ENCODE measurements at places on chromosomes 11 and 22.
A peak's percentile ranks its signal among the peaks of the same experiment; 100 is the strongest.

DNA sequence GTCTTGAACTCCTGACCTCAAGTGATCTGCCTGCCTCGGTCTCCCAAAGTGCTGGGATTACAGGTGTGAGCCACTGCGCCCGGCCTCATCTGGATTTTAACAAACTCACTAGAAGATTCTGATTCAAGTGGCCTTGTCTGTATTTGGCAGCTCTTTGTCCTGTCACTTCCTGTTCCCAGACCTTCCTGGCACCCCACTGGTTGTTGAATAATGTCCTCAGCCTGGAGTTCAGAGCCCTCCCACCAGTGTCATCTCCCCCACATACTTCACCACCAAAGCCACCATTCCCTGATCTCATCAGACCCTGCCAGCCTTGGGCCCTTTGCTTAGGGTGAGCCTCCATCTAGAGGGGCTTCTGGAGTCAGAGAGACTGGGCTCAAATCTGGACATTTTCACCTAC is 3.3 kb downstream of the PELI3 start:
- DNase-seq = no peak

DNA sequence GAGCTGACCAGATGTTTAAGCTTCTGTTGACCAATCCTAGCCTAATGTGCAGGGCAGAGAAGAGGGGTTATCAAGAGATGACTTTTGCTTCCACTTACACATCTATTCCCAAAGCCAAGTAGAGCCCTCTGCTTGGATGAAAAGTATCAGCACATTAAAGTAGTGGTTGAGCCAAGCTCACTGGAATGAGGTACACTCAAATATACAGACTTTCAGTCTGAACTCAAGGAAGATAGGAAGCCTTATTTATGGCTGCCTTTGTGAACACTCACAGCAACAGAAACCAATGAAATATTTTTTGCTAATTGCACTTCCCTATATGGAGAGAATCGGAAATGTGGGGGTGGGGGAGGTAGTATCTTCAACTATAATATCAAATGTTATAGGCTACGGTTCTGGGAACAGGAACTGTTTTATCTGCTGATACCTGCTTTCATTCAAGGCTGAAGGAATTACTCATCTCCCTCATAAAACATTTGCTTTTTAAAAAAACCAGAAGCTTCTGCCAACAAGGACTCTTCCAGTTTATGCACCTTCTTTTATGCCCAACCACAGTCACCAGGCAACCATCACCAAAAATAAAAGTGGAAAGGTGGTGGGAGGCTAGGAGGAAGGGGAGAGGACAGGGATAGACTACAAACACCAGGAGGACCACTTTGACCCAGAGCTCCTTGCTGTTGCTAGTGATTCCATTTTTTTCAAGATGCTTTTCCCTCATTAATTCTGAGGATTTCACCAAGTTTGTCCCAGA is 91.2 kb downstream of the CLPB start:
- no peak for DNase-seq

GRCh38 chr11:119155733-119156492 is 7.1 kb downstream of the ABCG4 start:
- DNase-seq = no peak

GRCh38 chr22:47122441-47123000 is 360.1 kb downstream of the TBC1D22A start:
- no peak for DNase-seq

- no peak for DNase-seq
Observed at GRCh38 chr11:57230791-57231538, 6.1 kb downstream of the APLNR start.

DNA sequence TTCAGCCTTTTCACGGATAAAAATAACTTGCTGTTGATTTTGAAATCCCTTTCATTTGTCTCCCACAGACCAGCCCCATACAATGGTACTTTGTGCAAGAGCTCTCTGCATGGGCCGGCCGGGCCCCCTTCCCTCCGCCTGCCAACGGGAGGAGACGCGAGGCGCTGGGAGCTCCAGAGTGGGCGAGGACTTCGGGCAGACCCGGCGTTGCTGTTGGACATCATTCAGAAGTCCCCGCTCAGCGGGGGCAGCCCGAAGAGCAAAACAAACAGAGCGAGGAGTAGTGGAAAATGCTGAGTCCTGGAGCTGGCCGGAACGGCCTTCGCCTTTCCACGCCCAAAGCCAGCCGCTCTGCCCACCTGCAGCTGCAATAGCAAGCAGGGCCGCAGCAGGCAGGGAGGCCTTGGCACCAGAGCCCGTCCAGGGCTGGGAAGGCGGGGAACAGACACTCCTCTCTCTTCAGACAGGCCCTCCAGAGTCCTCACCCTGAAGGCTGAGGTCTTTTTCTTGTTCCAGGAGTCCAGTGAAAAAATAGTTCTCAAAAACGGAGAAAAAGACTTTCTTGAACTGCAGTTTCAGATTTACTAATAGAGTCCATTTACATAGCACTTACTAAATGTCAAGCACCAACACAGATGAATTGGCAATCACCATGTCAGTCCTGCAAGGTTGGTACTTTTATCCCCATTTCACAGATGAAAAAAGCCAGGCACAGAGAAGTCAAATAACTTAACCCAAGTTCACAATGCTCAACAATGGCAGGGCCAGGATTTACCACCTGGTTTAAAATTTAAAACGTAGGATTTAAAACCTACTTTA is 135.5 kb downstream of the ETS1 start:
- no peak for DNase-seq

DNA sequence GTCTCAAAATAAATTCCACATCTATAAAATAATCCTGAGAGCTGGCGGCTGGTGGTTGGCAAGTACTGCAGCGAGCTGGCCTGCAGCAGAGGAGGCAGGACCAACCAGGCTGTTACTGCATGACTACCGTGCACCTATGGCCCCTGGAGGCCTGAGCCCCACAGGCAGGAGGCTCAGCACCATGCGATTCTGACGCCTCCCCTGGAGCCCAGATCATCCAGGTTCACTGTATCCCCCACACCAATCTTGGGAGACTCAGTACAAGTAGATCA is 159.5 kb upstream of the NCAM1 start:
- DNase-seq = no peak

GRCh38 chr11:37699644-37700043 is 1101.6 kb upstream of the RAG2 start:
- DNase-seq = no peak

- DNase-seq = no peak
Observed at GRCh38 chr11:37450613-37451012, 852.6 kb upstream of the RAG2 start.

DNA sequence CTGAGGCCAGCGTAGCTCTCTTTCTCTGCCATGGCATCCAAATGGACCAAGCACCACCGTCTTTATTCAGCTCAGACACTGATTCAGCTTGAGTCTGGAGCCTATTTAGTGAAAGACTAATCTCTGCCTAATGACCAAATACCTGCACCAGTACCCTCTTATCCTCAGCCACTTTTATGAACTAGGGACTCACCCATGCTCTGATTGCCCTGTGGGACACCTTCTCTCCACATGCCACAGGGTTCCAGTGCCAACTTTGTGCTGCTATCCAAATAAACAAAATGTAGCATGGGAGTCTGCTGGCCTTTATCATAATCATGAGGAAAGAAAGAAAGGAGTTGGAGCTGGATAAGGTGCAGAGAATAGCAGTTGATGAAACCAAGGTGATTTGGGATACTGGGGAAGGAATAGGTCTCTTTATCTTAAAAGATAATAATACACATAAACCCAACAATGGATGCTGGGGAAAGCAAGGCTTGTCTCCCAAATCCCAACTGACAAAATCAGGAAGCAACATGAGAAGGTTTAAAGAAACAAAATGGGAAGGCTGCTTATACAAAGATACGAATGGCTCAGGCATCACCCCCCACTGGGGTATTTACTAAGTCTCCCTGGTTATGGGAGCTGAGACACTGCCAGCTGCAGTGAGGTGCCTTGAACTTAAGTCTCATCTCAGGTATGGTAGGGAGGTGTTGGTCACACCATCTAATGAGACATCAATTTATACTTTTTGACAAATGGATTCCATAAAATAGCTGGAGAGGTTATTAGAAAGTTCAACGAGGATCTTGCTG is 63.3 kb downstream of the SYT9 start:
- DNase-seq = no peak

DNA sequence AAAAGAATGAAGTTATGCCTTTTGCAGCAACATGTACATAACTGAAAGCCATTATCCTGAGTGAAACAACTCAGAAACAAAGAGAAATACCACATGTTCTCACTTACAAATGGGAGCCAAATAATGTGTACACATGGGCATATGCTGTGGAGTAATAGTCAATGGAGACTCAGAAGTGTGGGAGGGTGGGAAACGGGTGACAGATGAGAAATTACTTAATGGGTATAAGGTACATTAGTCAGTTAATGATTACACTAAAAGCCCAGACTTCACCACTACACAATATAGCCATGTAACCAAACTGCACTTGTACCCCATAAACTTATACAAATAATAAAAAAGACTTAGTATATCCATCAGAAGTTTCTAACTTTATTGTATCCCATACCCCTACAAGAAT is 674.1 kb upstream of the ARHGAP42 start:
- DNase-seq = no peak

DNA sequence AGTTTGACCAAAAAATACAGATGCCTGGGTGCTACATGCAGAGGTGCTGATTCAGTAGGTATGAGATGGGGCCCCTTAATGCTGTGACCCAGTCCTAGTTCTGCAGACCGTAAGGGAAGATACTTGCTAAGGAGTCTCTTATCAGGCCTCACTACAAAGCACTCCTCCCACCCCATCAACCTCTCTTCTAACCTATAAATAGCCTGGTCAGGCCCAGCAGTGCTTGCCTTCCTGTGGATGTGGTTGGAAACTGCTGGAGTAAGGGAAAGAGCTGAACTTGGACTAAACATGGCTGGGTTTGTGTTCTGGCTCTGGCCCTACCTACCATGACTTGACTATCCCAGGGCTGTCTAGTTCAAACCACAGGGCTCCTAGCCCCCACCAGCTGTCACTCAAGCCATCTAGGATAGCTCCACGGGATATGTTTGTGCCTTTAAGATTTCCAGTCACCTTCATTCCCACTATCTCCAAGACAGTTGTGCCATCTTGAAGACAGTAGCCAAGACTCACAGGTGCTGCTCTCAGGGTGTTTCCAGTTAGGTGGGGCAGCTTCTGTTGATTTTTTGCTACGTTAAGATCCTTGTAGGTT is 9.5 kb upstream of the DKK3 start:
- no peak for DNase-seq

GRCh38 chr11:67117176-67117575 is 1.9 kb upstream of the KDM2A start:
- DNase-seq = no peak

DNA sequence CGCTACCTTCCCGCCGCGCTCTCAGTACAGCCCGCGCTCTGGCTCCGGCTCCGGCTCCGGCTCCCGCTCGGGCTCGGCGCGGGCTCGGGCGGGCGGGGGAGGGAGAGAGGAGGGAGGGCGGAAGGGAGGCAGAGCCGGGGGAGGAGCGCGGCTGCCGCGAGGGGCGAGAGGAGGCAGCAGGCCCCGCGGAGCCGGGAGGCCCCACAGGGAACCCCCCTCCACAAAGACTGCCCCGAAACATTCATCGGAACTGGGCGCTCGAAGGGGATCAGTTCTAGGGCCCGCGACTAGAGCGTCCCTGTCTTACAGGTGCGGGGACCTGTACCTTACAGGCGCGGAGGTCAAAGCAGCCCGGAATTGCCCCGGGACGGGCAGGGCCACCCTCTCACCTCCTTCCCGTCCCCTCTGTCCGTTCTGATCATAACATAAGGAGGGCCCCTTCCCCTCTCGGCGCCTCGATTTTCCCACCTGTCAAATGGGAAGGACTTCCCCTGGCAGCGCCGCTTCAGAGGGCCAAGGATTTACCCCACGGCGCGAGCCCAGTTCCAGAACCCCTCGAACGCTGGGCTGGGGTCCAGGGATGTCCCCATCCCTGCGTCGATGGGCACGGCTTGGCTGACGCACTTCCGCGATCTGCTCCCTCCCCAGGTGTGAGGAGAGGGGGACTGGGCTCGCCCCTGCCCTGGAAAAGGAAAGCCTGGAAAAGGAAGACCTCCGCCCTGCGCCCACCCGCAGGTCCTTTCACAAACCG is at the start of gene SHISA8:
Gene SHISA8 (minus strand): TSS at position 40 of the 751 bp plus-strand sequence. CDS start 407 bp downstream, outside the sequence.
- DNase-seq = peak; percentile 67

DNA sequence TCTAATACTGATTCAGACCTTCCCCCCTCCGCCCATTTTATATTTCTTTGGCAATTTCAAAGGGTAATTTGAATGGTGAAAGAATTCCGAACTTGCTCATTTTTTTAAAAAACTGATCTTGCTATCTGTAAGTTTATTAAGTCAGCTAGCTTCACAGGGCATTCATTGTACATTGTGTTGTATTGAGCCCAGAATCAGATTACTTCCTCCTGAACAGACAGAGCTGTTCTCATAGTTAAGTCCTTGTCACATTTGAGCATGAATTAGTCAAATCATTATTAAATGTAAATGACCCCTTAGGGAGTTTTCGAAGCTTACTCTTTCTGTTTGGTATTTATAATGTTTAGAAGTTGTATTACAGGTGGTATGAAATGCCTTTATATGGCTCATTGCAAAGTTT is 34.4 kb downstream of the CYP2R1 start:
- DNase-seq = no peak

DNA sequence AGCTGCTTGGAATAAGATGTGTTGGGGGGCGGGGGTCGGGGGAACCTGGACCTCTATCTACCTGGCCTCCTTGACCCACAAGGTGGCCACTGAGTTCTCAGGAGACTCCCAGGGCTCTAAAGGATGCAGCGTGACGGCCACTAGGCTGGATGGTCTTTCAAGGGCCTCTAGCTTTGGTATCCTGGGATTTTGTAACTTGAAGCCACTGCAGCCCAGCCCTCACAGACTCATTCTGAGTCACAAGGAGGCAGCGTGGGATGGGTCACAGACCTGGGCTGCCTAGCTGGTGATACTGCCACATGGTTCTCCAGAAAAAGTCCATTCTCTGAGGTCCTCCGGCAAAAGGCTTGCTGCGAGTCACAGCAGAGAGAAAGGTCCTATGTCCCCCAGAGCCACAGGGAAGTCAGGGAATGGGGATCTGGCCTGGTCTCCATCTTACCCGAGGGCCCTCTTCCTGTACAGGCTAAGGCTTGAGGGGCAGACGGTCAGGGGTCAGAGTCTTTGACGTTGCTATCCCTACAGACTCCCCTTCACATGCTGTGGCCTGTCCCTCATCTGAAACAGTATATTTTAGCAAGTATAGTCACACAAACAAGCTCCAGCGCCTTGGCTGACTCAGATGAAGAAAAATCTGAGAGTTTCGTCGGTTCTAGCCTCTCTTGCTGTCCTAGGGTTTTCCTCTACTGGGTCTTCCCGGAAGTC is 52.4 kb downstream of the KCNC1 start:
- DNase-seq = no peak

DNA sequence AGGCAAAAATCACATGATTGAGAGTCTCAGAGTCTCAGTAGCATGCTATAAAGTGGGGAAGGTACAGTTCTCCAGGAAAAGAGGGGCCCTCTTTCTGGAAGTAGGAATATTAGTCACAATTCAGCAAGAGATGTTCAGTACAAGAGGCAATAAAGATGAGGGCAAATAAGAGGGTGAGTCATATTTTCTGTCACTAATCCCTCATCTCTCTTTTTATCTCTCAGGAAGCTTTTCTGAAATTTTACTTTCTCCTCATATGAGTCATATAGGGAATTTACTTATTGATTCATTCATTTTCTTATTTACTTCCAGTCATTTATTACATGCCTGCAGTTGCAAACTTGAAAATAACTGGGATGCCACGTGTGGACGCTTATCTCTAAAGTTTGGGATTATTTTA is 3.4 kb upstream of the NXPE1 start:
- DNase-seq = no peak

All from stimulated activated CD4-positive, alpha-beta T cell treated with anti-CD3 and anti-CD28 coated beads, Interleukin-2, amount 100 ng/mL, for 24 hours (primary cell).